Common myeloid progenitor, CD34-positive (primary cell): ENCODE measurements at places on chromosomes 5 and 9.

- no peaks in the 10 kb centered on the region for H3K36me3 ChIP-seq
- no peaks in the 10 kb centered on the region for H3K27me3 ChIP-seq
- no peak overlapping the region for H3K27ac ChIP-seq
- peaks cover 8% of the 10 kb centered on the region for H3K4me1 ChIP-seq
- no peak overlapping the region for H3K4me3 ChIP-seq
Observed at GRCh38 chr5:102863764-102864560, 108.9 kb downstream of the PAM start.

- DNase-seq: no peak
- H3K4me1 ChIP-seq: no peaks in the 10 kb centered on the region
- no peaks in the 10 kb centered on the region for H3K36me3 ChIP-seq
- no peak overlapping the region for H3K27ac ChIP-seq
- H3K27me3 ChIP-seq: no peaks in the 10 kb centered on the region
Observed at GRCh38 chr9:108444400-108445358, 411.1 kb downstream of the ACTL7B start.

DNA sequence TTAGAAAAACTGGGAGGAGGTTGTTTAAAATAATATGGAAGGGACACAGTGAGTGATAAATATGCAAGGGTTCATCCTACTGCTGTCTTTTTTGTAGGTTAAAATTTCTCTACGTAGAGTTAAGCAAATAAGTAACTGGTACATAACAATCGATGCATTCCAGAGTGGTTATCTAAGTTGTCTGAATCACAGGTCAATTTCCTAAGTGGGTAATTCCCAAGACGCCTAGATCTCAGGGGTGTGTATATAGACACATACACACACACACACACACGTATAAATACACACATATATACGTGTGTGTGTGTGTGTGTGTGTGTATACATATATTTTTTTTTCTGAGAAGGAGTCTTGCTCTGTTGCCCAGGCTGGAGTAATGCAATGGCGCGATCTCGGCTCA lies 22.3 kb downstream of the CAAP1 start:
- no peaks in the 10 kb centered on the region for H3K27me3 ChIP-seq
- H3K27ac ChIP-seq: no peak overlapping the region
- DNase-seq: no peak
- H3K36me3 ChIP-seq: peaks cover 8% of the 10 kb centered on the region
- no peaks in the 10 kb centered on the region for H3K4me1 ChIP-seq
- H3K4me3 ChIP-seq: no peak overlapping the region

DNA sequence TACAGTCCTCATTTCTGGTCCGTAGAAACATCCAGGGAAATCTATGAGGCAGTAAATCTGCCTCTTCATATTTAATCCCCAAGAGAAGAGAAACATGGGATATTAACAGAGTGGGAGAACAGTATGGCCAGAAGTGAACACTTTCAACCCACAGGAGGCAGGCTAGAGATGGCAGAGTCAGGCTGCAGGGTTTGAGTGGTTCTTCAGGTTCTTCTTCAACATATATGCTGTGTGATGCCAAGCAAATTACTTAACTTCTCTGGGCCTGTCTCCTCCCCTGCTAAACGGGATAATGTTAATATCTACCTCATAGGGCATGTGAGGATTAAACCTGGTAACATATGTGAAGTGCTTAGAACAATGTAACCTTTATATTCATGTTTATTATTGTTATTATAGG lies 321.8 kb downstream of the PSAT1 start:
- no peak overlapping the region for H3K4me3 ChIP-seq
- H3K4me1 ChIP-seq: no peaks in the 10 kb centered on the region
- no peak for DNase-seq
- H3K27ac ChIP-seq: no peak overlapping the region
- H3K36me3 ChIP-seq: no peaks in the 10 kb centered on the region
- no peaks in the 10 kb centered on the region for H3K27me3 ChIP-seq

GRCh38 chr9:90720621-90721265 lies 78.1 kb upstream of the DIRAS2 start:
- H3K27ac ChIP-seq: no peak overlapping the region
- H3K27me3 ChIP-seq: no peaks in the 10 kb centered on the region
- H3K36me3 ChIP-seq: no peaks in the 10 kb centered on the region
- H3K4me1 ChIP-seq: no peaks in the 10 kb centered on the region
- no peak for DNase-seq

- H3K27ac ChIP-seq: no peak overlapping the region
- peaks cover 10% of the 10 kb centered on the region for H3K36me3 ChIP-seq
- DNase-seq: no peak
- no peaks in the 10 kb centered on the region for H3K4me1 ChIP-seq
Observed at GRCh38 chr5:72241346-72242003, 78.6 kb downstream of the MRPS27 start.

DNA sequence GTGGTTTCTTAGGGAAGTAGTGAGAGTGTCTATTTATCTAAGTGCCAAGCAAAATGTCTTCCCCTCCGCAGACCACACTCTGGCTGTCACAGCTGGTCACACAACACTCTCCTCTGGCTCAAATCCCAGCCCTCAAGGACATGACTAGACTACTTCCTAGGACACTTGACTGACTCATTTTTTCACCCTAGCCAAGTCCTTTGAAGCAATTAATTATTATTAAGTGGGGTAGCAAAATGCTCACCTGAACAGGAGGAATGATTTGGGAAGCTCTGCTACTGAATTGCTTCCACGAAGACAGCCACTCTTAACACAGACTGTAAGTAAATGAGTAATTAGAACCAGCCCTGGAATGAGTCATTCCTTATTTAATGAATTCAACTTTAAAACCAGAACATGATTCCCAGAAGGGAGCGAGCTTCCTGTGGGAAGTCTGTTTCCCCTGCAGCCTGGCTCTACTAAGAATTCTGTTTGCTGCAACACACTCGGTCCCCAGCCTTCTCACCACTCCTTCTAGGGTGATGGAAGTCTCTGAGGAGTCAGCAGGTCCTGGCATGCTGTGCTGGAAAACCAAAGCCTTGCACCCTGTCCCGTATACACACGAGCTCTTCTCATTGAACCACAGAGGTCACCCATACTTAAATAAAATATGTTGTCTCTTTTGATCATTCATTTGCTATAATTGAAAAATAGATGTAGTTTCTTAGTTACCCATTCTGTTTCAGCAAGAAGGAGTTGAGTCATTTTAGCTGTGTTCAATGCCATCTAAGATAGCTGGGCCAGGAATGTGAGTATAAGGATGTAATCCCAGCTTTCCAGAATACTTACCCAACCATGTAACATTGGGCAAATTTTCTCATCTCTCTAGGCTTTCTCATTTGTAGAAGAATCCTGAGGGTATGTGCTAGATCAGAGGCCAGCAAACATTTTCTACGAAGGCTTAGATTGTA lies 218.6 kb upstream of the RASEF start:
- DNase-seq: peak; percentile 94
- H3K36me3 ChIP-seq: no peaks in the 10 kb centered on the region
- no peaks in the 10 kb centered on the region for H3K27me3 ChIP-seq
- H3K4me3 ChIP-seq: no peak overlapping the region
- peaks cover 2% of the 10 kb centered on the region for H3K4me1 ChIP-seq

DNA sequence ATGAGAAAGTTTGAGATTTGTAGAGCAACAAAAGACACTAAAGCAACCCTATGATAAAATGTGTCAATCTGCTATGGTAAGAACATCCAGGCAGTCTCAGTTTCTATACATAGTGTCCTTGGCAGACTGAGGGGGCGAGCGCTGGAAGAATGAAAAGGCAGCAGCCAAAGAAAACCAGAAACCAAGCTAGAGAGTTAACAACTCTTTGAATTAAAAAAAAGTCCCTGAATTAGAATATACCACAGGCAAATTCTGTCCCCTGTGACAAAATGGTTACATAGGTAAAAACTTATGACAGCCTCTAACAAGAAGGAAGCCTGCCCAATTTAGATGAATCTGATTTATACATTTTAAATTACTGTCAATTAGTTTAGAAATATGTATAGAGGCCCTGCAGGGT lies 106.7 kb downstream of the OXCT1 start:
- H3K27me3 ChIP-seq: no peaks in the 10 kb centered on the region
- no peak for DNase-seq
- peaks cover 18% of the 10 kb centered on the region for H3K36me3 ChIP-seq

DNA sequence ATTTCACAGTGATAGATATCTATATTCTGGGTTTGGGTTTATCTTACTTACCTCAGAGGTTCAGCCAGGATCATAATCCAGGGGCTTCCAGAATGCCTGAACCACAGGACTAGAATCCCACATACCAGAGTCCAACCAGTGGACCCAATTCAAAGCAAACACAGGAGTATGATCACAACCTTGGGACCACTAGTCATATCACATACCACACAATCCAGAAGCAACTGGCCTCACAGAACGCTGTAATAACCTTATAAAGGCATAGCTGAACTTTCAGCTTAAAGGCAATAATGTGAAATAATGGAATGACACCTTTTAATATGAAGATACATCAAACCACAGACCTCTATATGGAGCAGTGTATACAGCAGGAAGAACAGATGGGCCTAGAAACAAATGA lies 25.3 kb downstream of the RAPGEF6 start:
- H3K4me1 ChIP-seq: no peaks in the 10 kb centered on the region
- no peak overlapping the region for H3K4me3 ChIP-seq
- H3K27ac ChIP-seq: no peak overlapping the region
- peaks cover 2% of the 10 kb centered on the region for H3K36me3 ChIP-seq

DNA sequence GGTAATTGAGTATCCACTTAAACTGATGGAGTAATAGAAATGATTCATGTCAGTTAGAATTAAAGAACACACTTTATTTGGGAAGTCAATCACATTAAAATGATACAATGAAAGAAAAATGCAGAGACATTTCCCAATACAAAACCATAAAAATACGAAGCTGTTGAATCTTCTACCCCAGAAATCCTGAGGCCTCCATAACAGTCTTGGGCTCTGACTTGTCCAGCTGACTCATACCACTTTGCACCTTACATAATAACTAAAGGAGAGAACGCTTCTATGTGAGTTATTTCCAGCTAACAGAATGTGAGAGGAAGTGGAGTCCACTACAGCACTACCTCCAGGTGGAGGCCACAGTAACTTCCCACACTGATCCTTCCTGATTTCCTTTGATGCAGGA lies 305.0 kb downstream of the MRPS30 start:
- no peak overlapping the region for H3K27ac ChIP-seq
- H3K4me3 ChIP-seq: no peak overlapping the region
- no peaks in the 10 kb centered on the region for H3K4me1 ChIP-seq
- DNase-seq: no peak
- no peaks in the 10 kb centered on the region for H3K27me3 ChIP-seq

DNA sequence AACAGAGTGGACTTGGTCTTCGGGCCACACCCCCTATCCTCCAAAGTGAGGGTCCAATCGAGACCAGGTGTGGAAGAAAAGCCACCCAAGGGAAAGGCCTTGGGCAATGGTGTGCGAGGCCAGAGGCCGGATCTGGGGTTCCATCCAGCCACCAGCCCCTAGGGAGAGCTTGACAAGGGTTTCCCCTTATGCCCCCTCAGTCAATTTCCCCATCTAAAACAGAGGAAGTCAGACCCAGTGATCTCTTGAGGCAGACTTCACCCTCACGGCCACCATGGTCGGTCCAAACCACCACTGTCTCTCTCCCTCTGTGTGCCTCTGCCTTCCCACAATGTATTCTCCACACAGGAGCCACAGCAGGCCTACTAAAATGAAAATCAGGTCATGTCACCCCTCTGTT lies 82.9 kb downstream of the C5orf15 start:
- no peaks in the 10 kb centered on the region for H3K36me3 ChIP-seq
- no peak for DNase-seq
- H3K4me3 ChIP-seq: no peak overlapping the region
- H3K27me3 ChIP-seq: no peaks in the 10 kb centered on the region
- H3K4me1 ChIP-seq: no peaks in the 10 kb centered on the region

GRCh38 chr5:176915906-176916305 lies 16.8 kb upstream of the HK3 start:
- H3K27ac ChIP-seq: no peak overlapping the region
- H3K4me1 ChIP-seq: no peaks in the 10 kb centered on the region
- no peak for DNase-seq
- H3K4me3 ChIP-seq: no peak overlapping the region

- no peaks in the 10 kb centered on the region for H3K36me3 ChIP-seq
- no peak overlapping the region for H3K27ac ChIP-seq
- H3K4me3 ChIP-seq: no peak overlapping the region
- DNase-seq: no peak
Observed at GRCh38 chr5:142433526-142434321, 108.9 kb upstream of the SPRY4 start.

- no peaks in the 10 kb centered on the region for H3K4me1 ChIP-seq
Observed at GRCh38 chr5:42751044-42751443, 5.6 kb upstream of the CCDC152 start.

DNA sequence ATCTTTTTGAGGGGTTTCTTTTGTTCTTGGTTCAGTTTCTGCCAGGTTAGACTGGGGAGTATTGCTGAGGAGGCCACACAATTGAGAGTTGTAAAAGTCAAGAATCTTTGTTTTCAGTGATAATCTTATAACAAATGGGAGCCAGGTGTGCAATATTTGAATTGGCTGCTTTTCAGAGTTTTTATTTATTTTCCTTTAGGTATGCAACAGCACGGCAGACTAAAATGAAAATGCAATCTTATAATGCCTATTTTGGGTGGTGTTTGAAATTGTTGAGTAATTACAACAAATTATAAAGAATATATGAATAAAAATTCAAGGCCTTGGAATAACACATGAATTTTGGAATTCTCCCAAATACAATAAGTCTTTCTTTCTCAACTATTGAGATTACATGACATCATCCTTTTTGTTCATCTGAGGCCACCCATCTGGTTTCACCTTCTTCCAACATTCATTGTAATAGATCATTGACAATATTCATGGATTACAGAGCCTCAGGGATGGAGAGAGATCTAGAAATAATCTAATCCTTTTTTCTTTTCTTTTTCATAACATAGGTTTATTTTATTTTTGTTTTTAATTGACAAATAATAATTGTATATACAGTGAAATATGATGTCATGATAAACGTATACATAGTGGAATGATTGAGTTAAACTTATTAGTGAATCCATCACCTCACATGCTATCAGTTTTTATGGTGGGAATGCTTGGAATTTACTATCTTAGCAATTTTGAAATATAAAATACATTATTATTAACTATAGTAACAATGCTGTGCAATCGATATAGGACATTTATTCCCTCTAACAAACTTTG lies 1061.0 kb downstream of the NR2F1-AS1 start:
- no peaks in the 10 kb centered on the region for H3K27me3 ChIP-seq
- H3K36me3 ChIP-seq: no peaks in the 10 kb centered on the region
- no peaks in the 10 kb centered on the region for H3K4me1 ChIP-seq
- H3K4me3 ChIP-seq: no peak overlapping the region
- no peak overlapping the region for H3K27ac ChIP-seq

GRCh38 chr5:153520952-153521351 lies 30.5 kb downstream of the GRIA1 start:
- H3K27ac ChIP-seq: no peak overlapping the region
- DNase-seq: no peak
- no peaks in the 10 kb centered on the region for H3K36me3 ChIP-seq
- no peak overlapping the region for H3K4me3 ChIP-seq
- no peaks in the 10 kb centered on the region for H3K27me3 ChIP-seq
- no peaks in the 10 kb centered on the region for H3K4me1 ChIP-seq
